ENCODE measurements at places on chromosomes 5 and 9.

- no peak for DNase-seq
Measured at GRCh38 chr5:79111960-79112702, 522 bp downstream of the BHMT start.

DNA sequence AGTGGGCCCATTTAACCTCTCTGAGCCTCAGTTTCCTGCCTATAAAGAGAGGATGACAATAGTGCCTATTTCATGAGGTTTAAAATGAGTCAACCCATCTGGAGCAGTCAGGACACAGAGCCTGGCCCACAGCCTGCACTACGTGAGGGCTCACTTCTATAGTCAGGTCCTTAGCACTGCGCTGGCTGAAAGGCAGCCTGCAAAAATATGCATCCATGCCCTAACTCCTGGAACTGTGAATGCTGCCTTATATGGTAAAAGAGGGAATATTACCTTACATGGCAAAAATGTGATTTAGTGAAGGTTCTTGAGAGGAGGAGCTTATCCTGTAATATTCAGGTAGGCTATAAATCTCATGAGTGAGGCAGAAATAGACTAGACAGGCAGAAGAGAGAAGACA, 98.5 kb downstream of the GABBR2 start:
- DNase-seq: no peak

- no peak for DNase-seq
Measured at GRCh38 chr5:154780128-154780527, 25.0 kb downstream of the LARP1 start.

- no peak for DNase-seq
Measured at GRCh38 chr9:131720330-131720729, 19.5 kb downstream of the RAPGEF1 start.

GRCh38 chr5:39521940-39522590, 97.3 kb upstream of the DAB2 start:
- no peak for DNase-seq

- no peak for DNase-seq
Measured at GRCh38 chr9:19728101-19728500, 60.7 kb downstream of the SLC24A2 start.

DNA sequence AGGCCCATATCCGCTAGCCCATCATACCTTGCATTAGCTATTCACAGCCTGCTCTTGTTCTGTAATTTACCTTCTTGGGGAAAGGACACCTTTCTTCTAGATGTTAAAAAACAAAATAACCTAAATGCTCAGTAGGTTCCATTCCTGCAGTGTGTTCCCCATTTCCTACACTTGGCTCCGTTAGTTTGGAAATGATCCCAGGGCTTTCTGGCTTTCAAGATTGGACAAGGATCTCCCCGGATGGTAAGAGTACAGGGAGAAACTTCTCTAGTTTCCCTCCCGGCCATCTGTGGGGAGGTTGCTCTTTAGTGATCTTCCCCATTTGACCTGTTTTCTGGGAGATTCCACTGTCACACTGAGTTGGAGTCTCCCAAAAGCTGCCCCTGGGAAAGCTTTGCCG, 27.3 kb upstream of the STC2 start:
- no peak for DNase-seq

DNA sequence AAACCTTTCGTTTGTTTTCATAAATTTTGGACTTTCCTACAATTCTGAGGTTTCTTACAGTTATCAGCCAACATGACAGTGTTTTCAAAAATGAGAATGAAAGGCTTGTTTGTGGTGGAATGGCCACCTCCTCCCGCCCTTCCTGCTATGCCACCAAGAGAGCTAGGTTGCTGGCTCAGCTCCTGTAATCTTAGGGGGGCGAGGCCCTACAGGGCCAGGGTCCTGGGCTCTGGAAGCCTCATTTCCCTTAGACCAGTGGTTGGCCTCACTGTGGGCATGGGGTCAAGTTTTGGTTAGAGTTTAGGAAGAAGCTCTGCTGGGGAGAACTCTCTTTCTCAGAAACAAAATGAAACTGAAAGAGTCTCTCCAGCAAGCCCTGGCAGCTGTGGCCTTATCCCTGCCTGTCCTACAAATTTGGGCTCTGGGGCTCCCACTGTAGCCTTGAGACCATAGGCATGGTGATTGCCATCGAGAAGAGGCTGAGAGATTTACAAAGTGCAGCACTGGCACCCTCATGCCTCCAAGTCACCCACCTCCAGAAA, 66.2 kb downstream of the IRX1 start:
- DNase-seq: no peak

- DNase-seq: no peak
Measured at GRCh38 chr5:149423049-149423793, 44.1 kb upstream of the IL17B start.

GRCh38 chr9:36632892-36633291, 60.2 kb downstream of the MELK start:
- peak; percentile 50 for DNase-seq

DNA sequence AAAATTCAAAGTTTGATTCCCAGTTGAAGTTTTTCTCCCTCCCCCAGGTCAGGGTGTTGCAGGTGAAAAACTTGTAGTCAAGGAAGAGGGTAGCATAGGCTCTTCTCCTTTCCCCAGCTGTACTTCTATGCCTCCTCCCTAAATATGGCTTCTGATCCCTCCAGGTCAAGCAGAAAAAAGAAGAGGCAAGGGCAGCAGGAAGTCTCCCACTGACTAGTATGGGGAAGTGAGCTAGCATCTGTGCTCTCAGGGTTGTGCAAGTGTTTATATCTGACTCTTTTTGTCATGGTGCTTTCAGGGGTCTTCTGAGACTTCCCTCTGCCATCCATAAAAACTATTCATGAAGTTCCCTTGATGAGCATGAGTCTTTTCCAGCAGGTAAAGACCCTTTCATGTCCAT, 76.0 kb downstream of the ATPSCKMT start:
- no peak for DNase-seq

DNA sequence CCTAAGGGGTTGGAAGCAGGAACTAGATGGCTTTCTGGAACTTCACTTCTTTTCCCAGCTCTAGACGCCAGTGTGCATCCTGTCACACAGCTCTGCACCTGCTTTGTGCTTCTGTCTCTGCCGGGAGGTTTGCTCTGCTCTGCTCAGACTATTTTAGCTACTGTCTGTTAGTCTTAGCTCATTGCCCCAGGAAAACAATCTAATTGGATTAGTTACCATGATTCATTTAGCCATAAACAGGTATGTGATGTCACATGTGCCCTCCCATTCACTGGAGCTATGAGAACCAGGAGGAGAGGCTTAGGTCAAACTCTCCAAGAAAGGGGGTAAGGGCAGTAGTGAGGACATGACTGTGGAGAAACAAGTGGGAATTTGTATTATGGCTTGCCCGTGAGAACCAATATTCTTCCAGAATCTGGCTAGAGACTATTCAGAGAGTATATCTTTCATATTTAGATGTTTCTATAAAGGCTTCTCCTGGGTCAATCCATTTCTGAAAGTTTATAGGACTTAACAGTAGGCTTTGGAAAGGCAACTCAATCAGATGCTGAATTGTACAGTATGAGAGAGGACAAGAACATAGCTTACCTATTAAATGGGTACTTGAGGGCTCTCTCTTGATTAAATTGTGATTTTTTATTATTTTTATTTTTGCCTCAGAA, 22.4 kb upstream of the NREP start:
- no peak for DNase-seq

DNA sequence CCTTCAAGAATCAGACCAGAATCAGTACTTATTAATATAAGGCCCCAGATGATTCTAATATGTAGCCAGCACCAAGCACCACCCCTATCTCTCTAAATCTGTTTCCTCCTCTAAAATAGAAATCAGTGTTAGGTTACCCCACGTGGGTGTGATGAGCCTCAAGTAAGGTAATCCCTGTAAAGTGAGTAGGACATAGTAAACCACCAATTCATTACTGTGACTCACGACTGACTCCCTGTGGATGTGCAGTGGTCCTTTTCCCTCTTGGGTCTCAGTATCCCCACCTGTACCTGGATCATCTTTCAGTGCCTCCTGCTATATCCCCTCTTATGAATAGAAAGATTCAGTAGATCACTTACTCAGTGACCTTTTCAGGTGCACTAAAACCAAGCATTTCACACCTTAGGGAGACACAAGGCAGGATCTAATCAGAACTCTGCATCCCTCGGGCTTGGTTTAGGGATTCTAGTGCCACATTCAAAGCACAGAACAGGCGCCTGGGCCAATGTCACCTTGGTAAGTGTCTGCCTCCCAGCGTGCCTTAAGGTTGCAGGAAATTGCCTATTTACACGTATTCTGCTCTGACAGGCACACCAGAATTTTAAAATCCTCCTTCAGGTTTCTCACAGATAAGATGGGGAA, 12.2 kb upstream of the ALDH1B1 start:
- DNase-seq: no peak

DNA sequence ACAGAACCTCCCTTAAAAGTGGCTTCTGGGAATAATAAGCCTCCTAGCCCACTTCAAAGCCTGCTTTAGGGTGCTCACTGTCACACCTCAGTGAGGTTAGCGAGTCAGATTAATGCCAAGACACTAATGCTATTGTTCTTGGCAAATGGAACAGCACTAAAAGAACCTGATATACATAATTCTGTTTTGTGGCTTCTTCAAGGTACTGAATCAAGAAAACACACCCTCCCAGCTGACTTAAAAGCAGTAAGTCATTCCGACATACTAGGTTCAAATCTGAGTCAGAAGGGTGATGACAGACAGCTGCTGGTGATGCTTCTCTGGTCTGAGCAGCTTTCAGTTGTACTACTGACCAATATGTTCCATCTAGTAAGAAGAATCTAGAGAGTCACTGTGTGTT, 121.6 kb downstream of the OXCT1 start:
- DNase-seq: no peak

DNA sequence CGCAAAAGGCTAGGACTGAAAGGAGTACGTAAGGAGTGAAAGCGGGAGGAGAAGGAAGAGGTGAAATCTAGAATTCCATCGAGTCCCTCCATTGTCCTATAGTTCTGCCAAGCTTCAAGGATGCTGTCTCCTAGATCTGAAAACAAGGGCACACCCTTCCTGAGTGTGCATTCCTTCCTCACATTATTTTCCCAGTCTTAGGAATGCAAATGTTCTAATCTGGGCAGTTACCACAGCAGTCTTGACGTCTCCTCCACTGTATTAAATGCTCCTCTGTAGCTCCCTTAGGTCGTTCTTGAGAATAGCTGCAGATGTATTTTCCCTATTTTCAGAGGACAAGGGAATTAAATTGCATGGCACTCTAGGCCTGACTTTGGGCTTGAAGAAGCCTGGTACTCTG, 127.6 kb downstream of the SLIT3 start:
- no peak for DNase-seq

- peak; percentile 18 for DNase-seq
Measured at GRCh38 chr5:127587246-127587917, 61.5 kb upstream of the CTXN3 start.

DNA sequence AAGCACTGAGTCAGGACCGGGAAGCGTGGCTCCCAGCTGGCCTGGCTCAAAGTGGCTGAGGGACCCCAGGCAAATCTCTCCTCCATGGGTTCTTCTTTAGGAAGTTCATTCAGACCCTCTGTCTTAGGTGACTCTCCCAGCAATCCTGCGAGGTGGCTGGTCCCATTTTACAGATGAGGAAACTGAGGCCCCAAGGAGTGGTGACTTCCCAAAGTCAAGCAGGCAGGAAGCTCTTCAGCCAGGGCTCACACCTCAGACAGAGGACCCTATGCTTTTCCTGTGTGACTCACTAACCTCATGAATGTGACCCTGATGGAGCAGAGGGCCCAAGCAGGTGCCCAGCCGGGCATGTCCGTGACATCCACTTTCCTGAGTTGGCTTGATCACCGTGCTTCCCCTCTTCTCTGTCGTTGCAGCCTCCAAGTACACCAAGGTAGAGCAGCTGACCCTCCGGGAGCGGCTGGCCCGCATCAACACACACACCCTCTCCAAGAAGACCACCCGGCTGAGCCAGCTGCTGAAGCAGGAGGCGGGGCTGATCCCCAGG, 36.5 kb downstream of the ARHGEF37 start:
- DNase-seq: peak; percentile 66

- DNase-seq: no peak
Measured at GRCh38 chr5:2902186-2902585, 150.7 kb upstream of the IRX2 start.

GRCh38 chr9:3900673-3901318, 375.0 kb upstream of the RFX3 start:
- DNase-seq: no peak

DNA sequence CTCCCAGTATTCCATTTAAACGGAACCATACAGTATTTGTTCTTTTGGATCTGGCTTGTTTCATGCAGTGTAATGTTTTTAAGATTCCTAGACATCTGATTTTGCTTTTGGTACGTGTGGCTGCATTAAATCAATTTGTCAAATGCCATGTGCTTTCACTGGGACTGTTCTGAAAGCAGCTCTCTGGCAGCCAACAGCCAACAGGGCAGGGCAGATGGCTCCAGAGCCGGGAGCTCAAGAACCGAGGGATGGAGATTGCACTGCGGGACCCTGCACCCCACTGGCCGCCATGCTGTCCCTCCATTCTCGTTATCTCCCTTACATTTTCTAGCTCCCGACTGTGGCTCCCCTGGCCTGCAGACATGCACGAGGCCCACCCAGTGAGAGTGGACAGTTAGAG, 33.4 kb upstream of the AIF1L start:
- no peak for DNase-seq

DNA sequence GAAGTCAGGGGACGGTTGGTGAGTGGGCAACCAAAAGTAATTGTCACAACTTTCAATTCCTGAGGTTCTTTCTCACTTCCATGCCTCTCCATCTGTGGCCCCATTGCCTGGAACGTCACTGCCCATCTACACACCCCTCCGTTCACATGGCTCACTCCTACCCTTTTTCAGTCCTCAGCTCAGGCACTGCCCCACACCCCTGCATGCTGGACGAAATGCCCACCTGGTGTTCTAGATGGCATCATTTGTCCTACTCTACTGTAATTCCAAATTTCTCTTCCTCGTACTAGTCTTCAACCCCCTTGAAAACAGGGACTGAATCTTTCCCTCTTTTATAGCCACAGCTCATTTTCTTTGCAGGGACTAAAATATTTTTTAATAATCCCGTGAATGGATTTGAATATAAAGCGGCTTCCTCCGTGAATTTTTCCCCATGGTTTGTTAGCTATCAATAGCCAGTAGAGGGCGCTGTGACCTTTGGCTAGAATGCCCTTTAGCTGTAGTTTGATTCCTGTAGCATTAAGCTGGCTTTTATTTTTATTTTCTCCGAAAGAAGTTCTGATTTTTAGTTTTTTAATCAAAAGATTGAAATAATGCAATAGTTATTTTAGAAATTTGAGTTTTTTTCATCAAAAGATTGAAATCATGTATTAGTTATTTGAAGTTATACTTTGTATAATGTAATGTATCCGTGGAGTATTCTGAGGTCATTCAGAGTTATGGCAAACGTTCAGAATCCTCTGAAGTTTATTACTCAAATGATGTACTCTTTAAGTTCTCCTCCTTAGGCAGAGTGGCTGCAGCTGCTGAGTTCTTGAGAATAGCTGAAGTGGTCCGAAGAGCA, 232.1 kb downstream of the SH3GL2 start:
- DNase-seq: peak; percentile 68

DNA sequence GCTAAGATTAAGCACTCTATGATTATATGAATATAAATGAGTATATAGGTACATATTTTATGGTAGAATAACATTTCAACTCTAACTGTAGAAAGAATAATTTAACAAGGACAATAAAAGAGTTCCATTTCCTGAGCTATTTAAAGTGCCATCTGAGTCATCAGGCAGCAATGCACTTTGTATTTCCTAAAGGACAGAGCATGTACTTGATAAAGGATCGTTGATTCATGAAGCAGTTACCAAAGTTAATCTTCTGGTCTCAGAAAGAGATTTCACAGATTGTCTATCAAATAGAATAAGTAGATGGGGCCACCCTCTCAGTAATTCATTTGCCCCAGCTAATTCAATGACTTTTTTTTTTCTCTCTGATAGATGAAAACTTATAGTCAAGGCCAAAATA, 747.8 kb downstream of the CDH18 start:
- DNase-seq: no peak

- no peak for DNase-seq
Measured at GRCh38 chr9:105435453-105435852, 12.4 kb upstream of the FSD1L start.

Measured in OCI-LY7 (cell line).